Activated B cell treated with CpG ODN at 0.5 μM for 24 hours (primary cell): ENCODE measurements at places on chromosomes 4 and X. TPM values are rescaled to one million over a fixed set of nuclear protein-coding genes. Genes with fewer than 3 reads are reported as not detected.

The TFE3 gene
- 31.1 and 33.3 TPM in 2 replicates for total RNA-seq

The PRR32 gene
- total RNA-seq: not detected in 2 replicates

DNA sequence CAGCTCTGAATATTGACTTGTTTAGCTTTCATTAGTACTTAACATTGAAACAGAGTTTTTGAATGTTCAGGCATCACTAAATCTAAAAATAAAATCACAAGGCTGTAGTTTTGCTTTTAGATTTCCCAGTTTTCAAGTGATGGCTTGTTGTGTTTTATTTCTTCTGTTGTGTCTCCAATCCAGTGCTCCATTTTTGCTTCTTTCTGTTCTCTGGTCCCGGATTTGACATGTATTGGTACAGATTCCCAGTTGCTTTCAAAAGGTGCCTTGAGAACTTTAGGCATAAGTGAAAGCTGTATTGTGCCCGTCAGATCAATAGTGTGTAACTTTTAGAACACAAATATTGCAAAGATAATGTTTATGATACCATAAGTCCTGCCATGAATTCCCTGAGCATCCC is 53.2 kb downstream of the ARHGAP10 start:
- H3K4me3 ChIP-seq: no peak overlapping the region
- no peak for DNase-seq
- peaks cover 4% of the 10 kb centered on the region for H3K27me3 ChIP-seq
- H3K27ac ChIP-seq: no peak overlapping the region

The KIAA1210 gene
- total RNA-seq: not detected in 2 replicates

DNA sequence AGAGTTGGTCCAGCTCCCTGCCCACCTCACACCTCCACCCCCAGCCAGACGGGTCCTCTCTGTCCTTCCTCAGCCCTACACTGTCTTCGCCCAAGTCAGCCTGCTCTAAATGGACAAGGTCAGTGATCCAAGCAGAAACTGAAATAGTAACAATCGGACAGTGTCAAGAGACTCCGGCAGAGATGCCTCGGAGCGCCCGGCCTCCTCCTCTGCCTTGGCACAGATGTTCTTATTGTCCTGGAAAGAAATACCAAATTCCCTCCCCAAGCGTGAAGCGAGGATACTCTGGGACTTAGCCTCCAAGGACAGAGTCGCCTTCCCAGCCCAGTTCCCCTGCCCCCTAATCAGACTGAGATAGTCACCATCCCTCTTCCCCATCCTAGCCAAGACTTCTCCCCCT is 28.5 kb downstream of the UTP14A start:
- DNase-seq: no peak
- peaks cover 5% of the 10 kb centered on the region for H3K4me1 ChIP-seq
- H3K27ac ChIP-seq: no peak overlapping the region

DNA sequence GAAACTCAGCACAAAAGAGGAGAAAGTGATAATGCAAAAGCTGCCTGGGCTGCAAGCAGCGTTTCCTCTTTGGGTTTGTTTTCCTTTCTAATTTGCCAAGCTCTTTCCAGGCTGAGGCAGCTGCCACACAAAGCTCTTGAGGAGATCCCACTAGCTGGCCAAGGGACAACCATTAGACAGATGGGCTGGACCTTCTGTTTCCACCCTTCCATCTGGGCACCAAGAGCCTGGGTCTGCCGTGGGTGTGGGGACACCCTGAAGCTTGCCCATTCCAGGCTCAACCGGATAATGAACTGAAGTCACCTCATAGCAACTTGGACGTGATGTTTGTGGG is 194.6 kb upstream of the C1QTNF7 start:
- no peak for DNase-seq
- H3K4me1 ChIP-seq: peaks cover 21% of the 10 kb centered on the region
- peak overlapping the region; percentile 28 for H3K4me3 ChIP-seq
- H3K36me3 ChIP-seq: no peaks in the 10 kb centered on the region
- H3K27me3 ChIP-seq: peaks cover 2% of the 10 kb centered on the region

DNA sequence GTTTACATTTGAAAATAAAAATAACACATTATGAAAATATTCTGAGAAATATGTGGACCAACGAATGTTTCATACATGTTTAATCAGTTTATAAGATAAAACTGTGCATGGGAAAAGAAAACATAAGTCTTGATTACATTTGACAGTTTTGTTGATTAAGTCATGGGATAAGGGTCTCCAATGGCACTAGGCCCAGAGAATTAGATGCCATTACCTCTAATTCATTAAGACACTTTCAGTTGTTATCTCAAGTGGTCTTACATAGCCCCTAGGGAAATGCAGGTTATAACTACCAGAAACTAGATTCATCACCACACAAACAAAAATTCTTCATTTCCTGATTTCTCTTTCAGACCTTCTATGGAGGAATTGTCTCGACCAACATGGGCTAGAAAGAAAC is 300.8 kb downstream of the PCDH7 start:
- H3K27ac ChIP-seq: no peak overlapping the region
- no peak for DNase-seq
- H3K36me3 ChIP-seq: no peaks in the 10 kb centered on the region
- no peak overlapping the region for H3K4me3 ChIP-seq
- no peaks in the 10 kb centered on the region for H3K4me1 ChIP-seq

The CHIC2 gene
- total RNA-seq: 17.5 and 21.6 TPM in 2 replicates

DNA sequence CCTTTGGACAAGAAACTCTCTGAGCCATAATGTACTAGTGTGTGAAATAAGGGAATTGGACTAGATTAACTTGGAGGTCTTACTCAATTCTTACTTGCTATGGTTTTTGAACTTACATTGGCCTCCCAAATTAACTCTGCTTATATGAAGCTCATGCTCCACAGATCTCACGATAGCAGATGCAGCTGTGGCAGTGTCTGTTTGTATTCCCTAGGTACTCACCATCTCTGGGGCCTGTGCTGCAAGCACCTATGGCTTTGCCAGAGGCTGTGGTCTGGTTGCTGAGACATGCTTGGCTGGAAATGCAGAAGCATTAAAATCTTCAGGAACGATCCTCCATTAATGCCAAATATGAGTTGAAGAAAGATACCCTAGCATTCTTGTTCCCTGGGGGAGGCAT is 112.8 kb downstream of the MSL3 start:
- H3K36me3 ChIP-seq: no peaks in the 10 kb centered on the region
- H3K27me3 ChIP-seq: peaks cover 3% of the 10 kb centered on the region
- no peak for DNase-seq
- H3K4me3 ChIP-seq: no peak overlapping the region

The TRPC5OS gene
- not detected in 2 replicates for total RNA-seq

DNA sequence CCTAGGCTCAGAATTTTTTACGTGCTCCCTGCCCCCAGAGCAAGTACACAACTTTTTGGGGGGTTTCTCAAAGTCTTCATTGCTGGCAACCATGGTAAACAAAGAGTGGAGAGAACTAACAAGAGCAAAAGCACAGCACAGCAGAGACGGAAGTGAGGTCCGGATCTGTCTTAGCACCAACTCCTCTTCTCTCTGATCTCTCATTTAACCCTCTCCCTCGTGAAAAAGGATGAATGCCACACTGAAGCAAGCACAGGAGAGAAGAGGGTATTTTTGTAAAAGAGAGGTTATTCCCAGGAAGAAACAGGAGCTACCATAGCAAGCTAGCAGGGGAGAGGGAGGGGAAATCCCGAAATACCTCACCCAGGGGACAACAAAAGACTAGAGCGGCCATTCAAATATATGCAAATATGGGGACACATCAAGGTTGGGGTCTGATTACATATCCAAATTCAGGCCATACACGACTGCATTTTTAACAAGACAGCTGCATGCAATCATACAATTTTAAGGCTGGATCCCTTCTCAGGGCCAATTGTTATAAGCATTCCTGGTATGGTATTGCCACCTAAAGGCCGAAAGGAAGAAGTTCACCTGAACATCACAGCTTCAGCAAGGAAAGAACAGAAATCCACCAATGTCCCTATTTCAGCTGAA is 46.6 kb downstream of the CD40LG start:
- H3K27me3 ChIP-seq: no peaks in the 10 kb centered on the region
- peak overlapping the region; percentile 53 for H3K4me3 ChIP-seq
- no peak for DNase-seq
- peak overlapping the region; percentile 90 for H3K27ac ChIP-seq

- no peak for DNase-seq
- no peaks in the 10 kb centered on the region for H3K36me3 ChIP-seq
- H3K27ac ChIP-seq: no peak overlapping the region
- H3K4me3 ChIP-seq: no peak overlapping the region
- no peaks in the 10 kb centered on the region for H3K27me3 ChIP-seq
Measured at GRCh38 chrX:132501606-132502005, 12.8 kb upstream of the MBNL3 start.

DNA sequence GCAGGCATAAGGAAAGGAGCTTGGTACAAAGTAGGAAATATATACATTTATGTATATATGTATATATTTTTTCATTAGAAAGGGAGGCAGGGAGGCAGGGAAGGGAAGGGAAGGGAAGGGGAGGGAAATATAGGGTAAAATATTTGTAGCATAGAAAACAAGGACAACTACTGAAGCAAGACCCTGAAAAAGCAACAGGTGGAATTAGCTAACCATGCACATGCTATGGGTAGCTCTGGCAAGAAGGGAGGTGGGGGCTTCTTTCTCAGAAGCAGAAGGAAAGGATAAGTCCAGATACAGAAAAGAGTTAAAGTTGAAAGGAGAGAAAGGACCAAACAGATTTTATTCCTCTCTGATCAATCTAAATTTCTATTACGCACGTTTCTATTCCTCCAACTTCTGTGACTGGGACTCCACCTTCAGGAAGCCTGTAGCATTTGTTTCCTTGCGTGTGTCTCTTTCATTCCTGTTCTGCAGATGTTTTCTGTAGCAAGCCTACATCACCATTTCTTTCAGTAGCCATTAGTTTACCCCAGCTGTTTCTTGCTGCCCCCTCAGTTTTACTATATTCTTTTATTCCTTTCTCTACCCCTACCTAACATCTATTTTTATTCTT is 82.9 kb downstream of the OR13H1 start:
- H3K27me3 ChIP-seq: no peaks in the 10 kb centered on the region
- H3K4me1 ChIP-seq: no peaks in the 10 kb centered on the region
- H3K36me3 ChIP-seq: no peaks in the 10 kb centered on the region
- H3K27ac ChIP-seq: no peak overlapping the region
- DNase-seq: no peak

DNA sequence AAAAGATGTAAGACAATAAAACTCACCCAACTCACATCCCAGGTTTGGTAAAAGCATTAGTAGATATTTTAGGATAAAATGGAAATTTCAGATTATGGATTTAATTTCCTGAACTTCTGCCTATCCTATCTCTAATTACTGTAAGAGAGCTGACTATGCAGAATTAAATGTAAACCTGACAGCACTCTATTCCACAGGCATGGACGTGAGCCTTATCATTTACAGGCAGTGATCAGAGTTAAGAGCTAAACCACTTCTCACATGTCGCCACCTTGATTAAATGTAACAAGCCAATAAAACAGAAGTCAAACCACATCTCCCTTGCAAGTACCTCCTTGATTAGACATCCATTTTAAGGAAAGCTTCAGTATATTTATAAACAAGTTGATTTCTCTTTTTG is 97.5 kb upstream of the CBR4 start:
- no peaks in the 10 kb centered on the region for H3K4me1 ChIP-seq
- DNase-seq: no peak
- H3K27me3 ChIP-seq: no peaks in the 10 kb centered on the region
- H3K4me3 ChIP-seq: no peak overlapping the region
- H3K36me3 ChIP-seq: peaks cover 16% of the 10 kb centered on the region

The ARMCX1 gene
- 0.38 and 0.42 TPM in 2 replicates for total RNA-seq
